ENCODE measurements at places on chromosomes 5 and 9.

DNA sequence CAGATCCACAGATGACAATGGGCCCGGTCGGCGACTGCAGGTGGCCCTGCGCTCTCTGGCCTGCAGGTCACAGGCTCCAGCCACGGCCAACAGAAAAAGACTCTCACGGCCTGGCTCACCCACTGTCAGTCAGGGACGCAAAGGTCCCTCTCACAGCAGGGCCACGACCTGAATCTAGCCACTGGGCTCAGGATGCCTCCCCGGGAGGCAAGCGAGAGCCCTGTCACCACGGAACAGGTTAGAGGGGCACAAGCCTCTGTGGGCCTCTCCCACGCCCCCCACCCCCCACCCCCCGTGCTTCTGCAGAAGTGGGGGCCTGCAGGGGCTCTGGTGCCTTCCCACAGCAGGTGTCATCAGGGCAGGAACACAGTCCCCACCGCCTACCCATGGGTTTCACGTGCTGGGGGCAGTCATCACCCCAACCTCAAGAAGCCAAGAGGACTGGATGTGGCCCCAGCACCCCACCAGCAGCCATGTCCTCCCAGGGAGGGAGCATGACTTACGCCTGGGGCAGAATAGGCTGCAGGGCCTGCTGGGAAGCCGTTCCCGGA, 17.3 kb upstream of the EGFL7 start:
- DNase-seq = no peak

- no peak for DNase-seq
Observed at GRCh38 chr5:107300721-107301327, 369.9 kb downstream of the EFNA5 start.

GRCh38 chr9:107478805-107479204, 10.8 kb downstream of the KLF4 start:
- no peak for DNase-seq

DNA sequence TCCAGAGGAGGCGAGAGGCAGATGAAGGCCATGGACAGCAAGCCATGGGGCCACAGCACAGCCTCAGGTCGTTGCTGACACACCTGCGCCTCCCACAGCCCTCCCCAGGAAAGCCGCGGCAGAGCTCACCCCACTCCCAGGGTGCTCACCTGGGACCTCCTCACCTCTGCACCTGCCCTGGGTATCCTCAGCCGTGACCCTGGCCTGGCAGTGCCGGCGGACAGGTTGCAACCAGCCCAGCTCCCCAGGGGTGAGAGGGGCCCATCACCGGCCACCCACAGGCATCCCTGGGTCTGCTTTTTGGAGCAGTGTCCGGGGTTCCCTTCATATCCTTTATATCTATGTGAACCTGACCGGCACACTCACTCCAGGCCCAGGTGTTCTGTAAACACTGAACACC, 30.4 kb upstream of the FCN1 start:
- DNase-seq = no peak

DNA sequence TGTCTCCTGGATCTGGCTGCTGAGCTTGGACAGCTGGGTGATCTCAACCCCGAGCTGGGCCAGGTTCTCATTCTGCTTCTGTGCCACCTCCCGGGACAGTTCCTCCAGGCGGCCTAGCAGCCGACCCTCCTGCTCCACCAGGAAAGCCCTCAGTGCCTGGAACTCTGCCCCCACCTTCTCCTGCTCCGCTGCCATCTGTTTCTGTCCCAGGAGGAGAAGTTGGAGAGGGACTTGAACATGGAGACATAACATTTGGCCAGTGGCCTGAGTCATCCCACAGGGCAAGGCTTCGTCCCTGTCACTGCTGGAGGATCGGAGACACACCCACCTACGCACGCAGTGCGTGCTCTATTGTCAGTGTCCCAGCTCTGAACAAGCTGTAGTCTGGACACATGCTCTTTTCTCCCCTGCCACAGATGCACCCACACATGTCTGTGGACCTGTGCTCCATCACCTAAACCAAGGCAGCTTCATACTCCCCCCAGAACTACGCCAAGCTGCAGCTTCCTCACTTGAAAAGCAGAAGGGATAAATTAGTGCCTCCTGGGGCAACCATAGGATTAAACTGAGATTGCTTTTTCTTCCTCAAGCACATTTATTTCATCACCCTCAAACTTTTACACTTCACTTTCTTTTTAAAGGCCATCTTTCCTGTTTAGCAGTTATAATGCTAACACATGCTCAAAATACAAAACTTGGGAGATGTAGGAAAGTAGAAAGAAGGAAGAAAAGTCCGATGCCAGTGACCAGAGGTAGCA, 4.9 kb downstream of the TRIM7 start:
- DNase-seq = no peak

GRCh38 chr5:132470010-132470392, 20.6 kb downstream of the IRF1 start:
- no peak for DNase-seq

DNA sequence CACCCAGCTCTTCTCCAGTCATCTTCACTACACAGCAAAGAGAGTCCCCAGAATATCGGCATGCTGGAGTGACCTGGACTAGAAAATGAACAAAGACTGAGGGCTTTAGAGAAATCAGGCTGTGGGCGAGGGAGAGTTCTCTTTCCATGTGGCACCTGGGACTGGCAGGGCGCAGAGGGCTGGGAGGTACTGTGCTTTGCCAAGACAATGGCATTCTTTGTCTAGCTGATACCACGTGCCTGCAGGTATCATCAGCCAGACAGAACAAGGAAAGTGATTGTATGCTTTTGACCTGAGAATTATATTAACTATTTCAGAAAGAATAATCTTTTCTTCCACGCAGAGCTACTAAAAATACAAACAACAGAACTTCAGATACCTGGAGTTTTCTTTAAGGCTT, 30.5 kb downstream of the DDX31 start:
- DNase-seq = peak; percentile 65

DNA sequence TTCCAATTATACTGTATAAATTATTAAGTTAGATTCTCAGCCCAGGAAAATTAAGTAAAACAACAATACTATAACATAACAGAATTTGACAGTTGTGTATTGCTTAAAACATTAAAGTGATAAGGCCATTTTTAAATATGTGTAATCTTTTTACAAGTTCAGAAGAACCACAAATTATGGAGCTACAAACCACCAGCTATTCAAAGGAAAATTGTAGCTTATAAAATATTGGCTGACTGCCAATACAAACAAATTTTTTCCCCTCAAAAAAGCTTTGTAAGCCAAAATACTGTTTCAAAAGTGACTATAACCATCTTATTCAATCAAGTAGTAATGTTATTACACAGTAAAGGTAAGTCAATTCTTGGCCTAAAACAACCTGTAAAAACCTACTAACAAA, 21.9 kb downstream of the STRBP start:
- DNase-seq = no peak

- DNase-seq = no peak
Observed at GRCh38 chr9:116792271-116792670, 105.2 kb downstream of the TRIM32 start.

- no peak for DNase-seq
Observed at GRCh38 chr9:137380606-137381005, 42.4 kb downstream of the EXD3 start.

All from NCI-H1092 treated with DMSO at 0.1 percent for 48 hours (cell line).